KBM-7 (cell line): ENCODE measurements at places on chromosomes 5 and 9.

GRCh38 chr9:71796100-71796767 lies 27.9 kb upstream of the CEMIP2 start:
- no peak for DNase-seq

DNA sequence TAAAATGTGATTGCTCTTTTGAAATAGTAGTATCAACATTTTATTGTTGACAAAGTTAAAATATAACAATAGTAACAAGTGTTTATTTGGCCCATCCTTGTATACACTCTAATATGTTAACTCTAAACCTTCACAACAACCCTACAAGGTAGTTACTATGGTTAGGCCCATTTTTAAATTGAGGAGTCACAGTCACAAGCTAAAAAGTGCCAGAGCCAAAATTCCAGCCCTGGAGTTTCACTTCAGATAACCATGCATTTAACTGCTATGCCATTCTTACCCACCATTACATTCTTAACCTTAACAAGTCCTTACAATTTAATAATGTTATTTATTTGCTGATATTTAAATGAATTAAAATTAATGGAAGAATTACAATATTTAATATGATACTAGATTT lies 91.2 kb downstream of the CWC27 start:
- no peak for DNase-seq

DNA sequence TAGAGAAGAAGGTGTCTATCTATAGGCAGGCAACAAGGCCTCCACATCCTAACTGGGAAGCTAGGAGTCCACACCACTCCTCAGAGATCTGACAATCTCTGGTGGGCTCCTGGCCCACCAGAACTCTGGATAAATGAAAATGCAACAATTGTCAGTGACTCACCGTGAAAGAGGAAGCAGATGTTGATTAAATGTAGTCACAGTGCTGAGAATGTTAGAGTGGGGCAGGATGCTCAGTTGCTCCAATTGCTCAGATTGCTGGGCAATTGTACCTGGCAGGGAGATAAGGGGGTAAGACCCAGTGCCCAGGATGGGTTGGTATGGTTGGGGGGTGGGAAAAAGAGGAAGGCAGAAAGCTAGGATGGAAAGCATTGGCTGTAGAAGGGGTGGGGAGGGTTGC lies 4.3 kb downstream of the CCL19 start:
- DNase-seq, result no peak

DNA sequence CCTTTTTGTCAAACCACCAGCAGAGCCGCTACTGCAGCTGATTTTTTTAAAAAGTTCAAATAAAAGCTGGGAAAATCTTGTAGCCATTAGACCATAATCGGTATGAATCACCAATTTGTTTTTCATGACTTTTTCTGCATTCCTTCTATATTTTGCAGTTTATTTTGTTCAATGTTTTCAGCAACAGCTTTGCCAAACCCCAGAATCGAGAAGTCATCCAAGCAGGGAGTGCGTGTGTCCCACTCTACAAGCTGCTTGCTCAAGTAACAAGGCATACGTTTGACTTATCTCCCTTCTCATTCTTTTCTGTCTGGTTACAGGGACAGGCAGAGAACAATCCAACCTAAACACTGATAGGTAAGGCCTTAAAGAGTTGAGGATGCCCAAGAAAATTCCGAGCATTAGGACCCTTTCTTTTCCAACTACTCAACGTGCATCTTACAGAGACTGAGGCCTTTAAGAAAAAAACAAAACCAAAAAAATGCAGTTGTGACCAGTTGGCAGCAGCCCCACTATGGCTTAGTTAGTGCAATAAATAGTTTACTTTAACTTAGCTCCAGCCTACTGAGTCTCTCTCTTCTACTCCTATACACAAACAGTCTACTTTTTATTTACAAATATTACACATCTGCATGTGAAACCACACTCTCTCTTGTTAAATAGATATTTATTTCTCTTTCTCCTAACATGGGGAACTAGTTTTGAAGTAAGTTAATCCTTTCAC lies 134.7 kb upstream of the SLIT3 start:
- no peak for DNase-seq

DNA sequence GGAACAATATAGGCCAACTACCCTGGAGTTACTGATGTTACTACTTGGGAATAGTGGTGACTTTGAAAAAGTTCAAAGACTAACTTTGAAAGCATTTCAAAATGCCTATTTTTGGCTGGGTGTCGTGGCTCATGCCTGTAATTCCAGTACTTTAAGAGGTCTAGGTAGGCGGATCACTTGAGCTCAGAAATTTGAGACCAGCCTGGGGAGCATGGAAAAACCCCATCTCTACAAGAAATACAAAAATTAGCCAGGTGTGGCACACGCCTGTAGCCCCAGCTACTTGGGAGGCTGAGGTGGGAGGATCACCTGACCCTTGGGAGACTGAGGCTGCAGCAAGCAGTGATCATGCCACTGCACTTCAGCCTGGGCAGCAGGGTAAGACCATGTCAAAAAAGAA lies 105.3 kb downstream of the ARRDC3 start:
- no peak for DNase-seq

DNA sequence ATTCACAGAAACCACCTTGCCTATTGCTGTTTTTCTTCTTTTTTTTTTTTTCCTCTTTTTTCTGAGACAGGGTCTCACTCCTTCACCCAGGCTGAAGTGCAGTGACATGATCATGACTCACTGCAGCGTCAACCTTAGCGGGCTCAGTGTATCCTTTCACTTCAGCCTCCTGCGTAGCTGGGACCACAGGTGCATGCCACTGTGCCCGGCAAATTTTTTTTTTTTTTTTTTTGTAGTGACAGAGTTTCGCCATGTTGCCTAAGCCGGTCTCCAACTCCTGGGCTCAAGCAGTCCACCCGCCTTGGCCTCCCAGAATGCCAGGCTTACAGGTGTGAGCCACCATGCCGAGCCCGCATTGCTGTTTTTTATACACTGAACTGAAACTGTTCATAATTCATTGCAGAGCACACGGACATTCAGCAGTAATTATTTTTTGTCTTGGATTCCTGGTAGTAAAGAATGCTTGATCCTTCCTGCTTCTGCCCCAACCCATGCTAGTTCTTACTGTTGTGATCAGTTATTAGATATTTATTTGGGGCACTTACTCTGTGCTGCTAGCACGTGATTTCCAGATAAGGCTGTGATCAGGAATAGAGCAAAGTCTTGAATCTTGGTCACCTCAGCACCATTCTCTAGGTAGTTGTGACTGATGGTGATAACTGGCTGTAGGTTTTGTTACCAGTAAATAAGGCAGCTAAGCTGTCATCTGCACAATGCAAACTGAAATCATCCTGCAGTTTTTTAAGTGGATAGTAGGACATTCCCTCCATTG lies 14.0 kb downstream of the MAP3K1 start:
- no peak for DNase-seq

- DNase-seq, result no peak
These were observed 35.0 kb downstream of the FGF1 start for GRCh38 chr5:142650881-142651280.

- no peak for DNase-seq
These were observed 43.1 kb downstream of the POLR1E start for GRCh38 chr9:37528652-37529471.

DNA sequence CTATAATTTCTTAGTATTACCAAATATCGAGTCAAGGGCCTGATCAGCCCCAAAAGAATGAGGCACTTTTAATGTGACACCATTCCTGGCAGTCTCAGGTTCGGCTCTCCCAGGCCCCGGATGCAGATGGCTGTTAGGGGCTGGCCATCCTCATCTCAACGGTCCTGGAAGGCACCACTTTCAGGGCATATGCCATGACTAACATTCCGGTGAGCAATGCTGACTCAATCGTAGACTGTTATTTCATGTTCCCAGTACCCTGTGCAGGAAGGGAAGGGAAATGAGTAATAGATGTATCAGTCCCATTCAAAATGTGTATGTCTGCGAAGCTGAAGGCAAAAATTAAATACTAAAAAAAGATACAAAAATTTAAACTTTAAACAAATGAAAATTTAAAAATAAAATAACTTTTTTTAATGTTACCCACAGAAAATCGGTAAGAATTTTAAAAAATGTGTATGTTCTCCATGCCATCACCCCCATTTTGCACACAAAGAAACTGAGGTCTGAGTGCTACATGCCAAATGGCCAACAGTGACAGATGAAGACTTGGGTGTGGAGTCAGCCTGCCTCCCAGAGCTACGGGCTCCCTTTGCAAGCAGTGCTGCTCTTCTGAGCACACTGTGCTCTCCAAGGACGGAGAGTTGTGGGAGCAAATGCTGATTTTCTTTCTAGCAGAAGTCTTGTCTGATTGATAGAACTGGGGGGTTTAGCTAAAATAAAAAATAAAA lies 79.0 kb downstream of the GLDC start:
- no peak for DNase-seq

GRCh38 chr9:88781628-88782391 lies 209.5 kb upstream of the S1PR3 start:
- peak; percentile 92 for DNase-seq
